ENCODE measurements at places on chromosomes 16 and 17.

- peak; percentile 74 for DNase-seq
Observed at GRCh38 chr16:14449790-14450480, 180.1 kb downstream of the PARN start.

GRCh38 chr17:43018008-43018853, 4.0 kb downstream of the VAT1 start:
- DNase-seq = peak; percentile 12

- no peak for DNase-seq
Observed at GRCh38 chr16:67697422-67698185, 21.5 kb downstream of the GFOD2 start.

- no peak for DNase-seq
Observed at GRCh38 chr17:8728971-8729370, 15.7 kb downstream of the CCDC42 start.

- DNase-seq = peak; percentile 24
Observed at GRCh38 chr16:5056352-5056751, 9.4 kb downstream of the C16orf89 start.

DNA sequence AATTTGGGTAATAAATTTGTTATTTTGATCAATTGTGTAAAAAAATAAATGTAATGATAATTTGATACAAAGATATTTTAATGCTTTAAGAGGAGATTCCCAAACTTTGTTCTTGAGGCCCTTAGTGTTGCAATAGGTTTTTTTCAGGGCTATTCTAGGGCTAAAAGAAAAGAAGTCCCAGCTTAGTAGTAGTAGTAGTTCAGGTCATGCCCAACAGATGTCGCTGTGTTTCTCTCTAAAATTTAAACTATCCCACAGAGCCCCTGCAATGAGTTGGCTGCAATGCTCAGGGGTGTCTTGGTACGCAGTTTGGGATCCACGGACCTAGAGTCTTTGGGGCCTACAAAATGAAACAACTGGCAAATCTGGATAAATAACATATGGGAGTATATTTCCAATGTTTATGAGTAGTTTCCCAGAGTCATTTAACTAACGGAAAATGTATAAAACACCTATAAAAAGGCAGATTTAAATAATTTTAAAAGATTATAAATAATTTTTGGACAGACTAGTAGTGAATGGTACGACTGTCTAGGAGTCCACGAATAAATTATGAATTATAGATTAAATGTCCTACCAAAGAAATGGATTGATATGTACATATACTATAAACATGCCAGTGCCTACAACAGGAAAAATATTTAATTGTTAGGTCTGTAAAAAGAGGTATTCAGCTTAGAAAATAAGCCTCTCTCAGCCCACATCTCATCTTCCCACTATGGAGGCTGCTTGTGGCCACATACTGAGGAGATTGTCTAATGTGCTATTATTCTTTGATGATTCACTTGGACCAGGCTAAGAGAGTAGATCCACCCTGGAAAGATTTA, 228.5 kb upstream of the PMFBP1 start:
- peak; percentile 71 for DNase-seq

DNA sequence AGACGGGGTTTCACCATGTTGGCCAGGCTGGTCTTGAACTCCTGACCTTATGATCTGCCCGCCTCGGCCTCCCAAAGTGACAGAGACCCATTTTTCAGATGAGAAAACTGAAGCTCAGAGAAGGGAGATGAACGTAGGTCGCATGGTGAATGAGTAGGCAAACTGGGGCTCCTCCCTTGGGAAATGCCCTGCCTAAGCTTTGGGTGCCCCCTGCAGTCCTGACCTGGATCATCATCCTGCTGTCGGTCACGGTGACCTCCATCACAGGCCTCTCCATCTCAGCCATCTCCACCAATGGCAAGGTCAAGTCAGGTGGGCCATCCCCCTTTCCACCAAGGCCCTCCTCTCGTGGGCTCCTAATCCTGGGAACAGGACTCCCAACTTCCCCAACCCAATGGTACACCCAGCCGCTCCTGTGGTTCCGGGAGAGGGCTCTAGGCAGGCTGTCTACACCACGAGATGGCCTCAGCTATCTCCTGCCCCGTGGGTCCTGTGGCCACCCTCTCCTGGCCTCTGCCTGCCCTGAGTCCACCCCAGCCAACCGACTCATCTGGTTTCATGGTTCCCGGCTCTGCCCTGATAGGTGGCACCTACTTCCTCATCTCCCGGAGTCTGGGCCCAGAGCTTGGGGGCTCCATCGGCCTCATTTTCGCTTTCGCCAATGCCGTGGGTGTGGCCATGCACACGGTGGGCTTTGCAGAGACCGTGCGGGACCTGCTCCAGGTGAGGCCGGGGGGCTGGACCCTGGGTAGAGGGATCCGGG, 4.7 kb downstream of the SLC12A3 start:
- DNase-seq = no peak

- DNase-seq = no peak
Observed at GRCh38 chr17:38750044-38750311, 1.8 kb upstream of the PCGF2 start.

- DNase-seq = peak; percentile 52
Observed at GRCh38 chr17:64466019-64466735, 17.3 kb downstream of the MILR1 start.

GRCh38 chr17:16052486-16052885, 52.9 kb downstream of the TTC19 start:
- peak; percentile 31 for DNase-seq

DNA sequence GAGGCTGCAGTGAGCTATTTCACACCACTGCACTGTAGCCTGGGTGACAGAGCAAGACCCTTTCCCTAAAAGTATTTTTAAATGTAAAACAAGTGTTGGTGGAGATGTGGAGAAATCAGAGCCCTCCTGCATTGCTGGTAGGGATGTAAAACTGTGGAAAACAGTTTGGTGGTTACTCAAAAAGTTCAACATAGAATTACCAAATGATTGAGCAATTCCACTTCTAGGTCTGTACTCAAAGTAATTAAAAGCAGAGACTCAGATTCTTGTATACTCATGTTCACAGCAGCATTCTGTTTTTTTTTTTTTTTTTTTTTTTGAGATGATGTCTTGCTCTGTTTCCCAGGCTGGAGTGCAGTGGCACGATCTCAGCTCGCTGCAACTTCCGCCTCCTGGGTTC, 141.8 kb downstream of the PITPNC1 start:
- DNase-seq = peak; percentile 49

DNA sequence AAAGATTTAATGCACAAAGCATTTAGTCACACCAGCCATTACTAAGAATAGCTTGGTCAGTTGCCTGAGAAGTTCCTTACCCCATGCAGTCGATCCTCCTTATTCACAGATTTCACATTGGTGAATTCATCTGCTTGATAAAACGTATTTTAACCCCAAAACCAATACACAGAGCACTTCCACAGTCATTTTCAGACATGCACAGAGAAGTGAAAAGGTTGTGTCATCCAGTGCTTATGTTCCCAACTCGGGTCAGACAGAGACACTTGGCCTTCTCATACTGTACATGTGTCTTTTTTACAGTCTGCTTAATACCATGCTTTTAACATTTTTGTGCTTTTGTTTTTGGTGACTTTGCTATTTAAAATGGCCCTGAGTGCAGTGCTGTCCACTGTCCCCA, 219.7 kb downstream of the SPECC1 start:
- DNase-seq = peak; percentile 16

DNA sequence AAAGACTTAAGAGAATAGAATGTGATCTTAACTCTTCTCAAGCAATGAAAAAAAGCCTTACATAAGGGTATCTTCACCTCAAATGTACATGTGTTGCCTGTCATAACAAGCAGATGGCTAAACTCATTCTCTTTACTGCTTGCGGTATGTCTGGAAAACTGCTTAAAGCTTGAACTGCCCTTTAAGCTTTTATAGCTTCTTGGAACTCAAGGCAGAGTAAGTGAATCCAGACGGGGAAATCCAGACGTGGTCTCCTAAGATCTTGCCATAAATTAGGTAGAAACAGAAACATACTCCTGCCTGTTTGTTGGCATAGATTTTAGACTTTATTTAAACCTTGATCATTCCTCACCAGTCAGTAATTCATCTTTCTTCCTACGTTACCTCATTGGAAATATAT, 19.6 kb downstream of the CLUAP1 start:
- peak; percentile 66 for DNase-seq

- DNase-seq = peak; percentile 55
Observed at GRCh38 chr17:68771867-68772515, 170.8 kb upstream of the FAM20A start.

GRCh38 chr17:31134576-31134975, 39.8 kb downstream of the NF1 start:
- peak; percentile 64 for DNase-seq

GRCh38 chr17:78658281-78658785, 81.1 kb upstream of the DNAH17 start:
- peak; percentile 85 for DNase-seq

DNA sequence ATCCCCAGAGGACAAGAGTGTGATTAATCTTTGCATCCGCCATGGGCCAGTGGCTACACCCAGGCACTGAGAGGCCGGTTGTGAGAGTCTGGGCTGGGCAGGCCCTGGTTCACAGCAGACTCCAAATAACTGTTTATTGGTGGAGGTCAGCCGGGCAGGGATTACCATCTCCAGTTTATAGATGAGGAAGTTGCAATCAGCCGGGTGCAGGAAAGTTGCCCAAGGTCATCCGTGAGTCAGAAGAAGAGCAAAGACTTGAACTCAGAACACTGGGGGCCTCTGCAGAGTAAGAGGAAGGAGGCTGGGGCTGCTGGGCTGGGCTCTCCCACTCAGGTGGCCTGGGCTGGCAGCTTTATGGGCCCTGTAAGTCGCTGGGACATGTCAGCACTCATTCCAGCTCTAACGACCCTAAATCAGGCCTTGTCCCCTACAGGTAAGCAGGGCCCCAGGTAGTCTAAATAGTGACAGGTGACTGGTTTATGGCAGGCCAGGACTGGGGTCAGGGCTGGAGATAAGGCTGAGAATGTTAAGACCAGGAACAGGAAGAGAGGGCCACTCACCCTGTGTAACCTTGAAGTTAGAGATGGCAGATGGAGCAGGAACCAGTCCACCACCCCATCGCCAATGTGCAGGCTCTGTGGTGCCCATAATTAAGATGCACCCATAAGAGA, 2.1 kb upstream of the CA4 start:
- no peak for DNase-seq

DNA sequence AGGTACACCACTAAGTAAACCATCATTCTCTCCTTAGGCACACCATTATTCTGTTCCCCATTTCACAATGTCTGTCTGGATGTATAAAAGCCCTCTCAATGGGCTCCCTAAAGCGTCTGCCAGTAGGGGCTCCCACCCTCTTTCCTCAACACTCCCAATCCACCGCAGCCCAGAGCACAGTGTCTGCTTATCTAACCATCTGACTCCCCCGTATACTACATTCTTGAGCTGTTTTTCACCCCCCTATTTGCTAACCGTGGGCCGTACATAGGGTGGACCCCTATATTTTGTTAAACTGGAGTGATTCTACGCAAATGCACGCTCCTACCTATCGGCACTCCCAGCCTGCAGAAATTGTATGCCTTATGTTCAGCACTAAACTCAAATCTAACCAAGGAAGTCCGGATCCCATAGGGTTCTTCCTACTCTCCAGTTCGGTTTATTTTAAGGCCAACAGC, 685 bp upstream of the PSMD3 start:
- DNase-seq = peak; percentile 45

DNA sequence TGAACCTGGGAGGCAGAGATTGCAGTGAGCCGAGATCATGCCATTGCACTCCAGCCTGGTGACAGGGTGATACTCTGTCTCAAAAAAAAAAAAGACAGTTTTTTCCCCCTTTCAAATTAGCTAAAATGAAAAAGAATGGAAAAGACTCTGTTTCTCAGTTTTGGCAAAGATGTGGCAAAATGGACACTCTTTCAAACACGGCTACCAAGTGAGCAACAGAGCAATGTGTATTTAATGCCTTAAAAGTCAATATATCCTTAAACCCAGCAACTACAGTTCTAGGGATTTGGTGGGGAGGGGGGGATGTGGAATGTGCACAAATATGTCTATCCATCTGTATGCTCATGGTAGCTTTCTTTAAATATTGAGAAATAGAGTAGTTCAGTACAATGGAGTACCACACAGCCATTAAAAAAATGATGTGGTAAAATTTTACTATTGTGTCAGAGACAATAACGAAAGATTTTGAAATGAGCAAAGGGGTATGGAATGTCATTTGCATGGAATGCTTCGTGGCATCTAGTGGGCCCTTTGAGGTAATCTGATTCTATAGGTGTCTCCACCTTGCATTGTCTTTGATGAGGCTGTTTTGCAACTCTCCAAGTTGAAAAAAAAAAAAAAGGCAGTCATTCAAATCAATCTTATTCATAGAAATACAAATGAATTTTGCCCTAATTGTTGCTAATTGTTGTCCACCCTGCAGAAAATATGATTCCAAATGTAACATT, 108.1 kb downstream of the AXIN2 start:
- no peak for DNase-seq

GRCh38 chr17:182050-182751, 751 bp upstream of the DOC2B start:
- DNase-seq = no peak

DNA sequence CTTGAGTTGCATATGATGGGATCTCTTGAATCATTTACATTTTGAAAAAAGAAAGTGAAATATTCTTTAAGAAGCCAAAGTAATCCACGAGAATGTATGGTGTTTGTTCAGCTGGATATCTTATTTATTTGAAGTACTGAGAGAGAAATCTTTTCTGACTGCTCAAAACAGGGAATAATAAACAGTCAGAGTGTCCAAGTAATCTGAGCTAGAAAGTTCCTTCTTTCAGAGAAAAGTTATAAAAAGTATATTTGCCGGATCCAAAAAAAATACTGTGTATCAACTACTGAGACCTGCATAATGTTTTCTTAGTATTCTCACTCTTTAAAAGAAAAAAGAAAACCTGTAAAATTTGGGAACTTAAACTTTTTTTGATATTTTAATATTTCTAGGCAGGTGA, 350.8 kb downstream of the WWOX start:
- no peak for DNase-seq

GRCh38 chr17:43578699-43579565, 32.8 kb upstream of the ETV4 start:
- DNase-seq = peak; percentile 50

GRCh38 chr16:24319126-24319814, 63.1 kb downstream of the CACNG3 start:
- no peak for DNase-seq

GRCh38 chr17:63497708-63498483, 21.0 kb downstream of the ACE start:
- DNase-seq = peak; percentile 28

DNA sequence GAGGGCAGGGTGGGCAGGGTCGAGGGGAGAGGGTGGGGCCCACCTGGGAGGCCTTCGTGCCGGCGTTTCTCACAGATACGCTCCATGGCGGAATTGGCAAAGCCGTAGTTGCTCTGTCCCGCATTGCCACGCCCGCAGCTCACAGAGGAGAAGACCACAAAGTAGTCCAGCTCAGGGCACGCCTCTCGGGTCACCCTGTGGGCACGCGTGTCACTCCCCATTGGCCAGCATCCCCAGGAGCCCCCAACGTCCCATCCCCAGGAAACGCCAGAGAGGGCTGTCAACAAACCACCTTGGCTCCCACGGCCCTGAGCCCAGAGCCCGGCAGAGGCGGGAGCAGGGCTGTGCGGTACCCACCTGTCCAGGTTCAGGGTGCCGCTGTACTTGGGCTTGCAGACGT, 16.1 kb downstream of the FASN start:
- DNase-seq = no peak

- no peak for DNase-seq
Observed at GRCh38 chr16:554640-555365, 5.4 kb upstream of the PRR35 start.

All from fibroblast of skin of right biceps (primary cell).